ENCODE measurements at places on chromosomes 11 and 22. TPM values are rescaled to one million over a fixed set of nuclear protein-coding genes. Genes with fewer than 3 reads are reported as not detected.

The MISFA gene
- polyA plus RNA-seq: 18.2 TPM

The TPBGL gene
- polyA plus RNA-seq: 0.17 TPM

The KCNJ4 gene
- 0.18 TPM for polyA plus RNA-seq

The MRGPRX3 gene
- polyA plus RNA-seq: not detected

The C11orf52 gene
- polyA plus RNA-seq: 10.0 TPM

The BCO2 gene
- 8.1 TPM for polyA plus RNA-seq

The PDGFD gene
- polyA plus RNA-seq: 23.4 TPM

The PANX3 gene
- not detected for polyA plus RNA-seq

The OR4C13 gene
- polyA plus RNA-seq: not detected

The MTCH2 gene
- polyA plus RNA-seq: 129 TPM

Data from left kidney (tissue), 8 donors.